NCI-H510A (cell line): ENCODE measurements at places on chromosomes 13 and 19.

GRCh38 chr13:107512551-107512950, 702.8 kb downstream of the LIG4 start:
- no peak for DNase-seq

DNA sequence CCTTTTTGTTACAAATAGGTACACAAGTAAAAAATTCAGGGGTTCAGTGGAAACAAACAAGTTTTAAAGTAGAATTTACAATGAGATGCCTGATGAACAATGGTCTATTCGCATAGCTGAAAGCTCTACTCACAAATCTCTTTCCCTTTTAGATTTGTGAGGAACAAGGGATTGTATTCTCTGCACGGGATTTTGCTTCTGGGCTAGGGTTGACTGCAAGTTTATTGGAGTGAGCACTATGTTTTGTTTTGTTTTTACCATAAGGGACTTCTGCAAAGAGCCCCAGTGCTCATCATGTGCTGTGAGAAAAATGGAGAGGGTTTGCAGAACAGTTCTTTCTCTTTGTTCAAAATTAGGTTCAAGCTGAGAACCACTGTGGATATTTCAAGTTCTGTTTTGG, 160.5 kb downstream of the DLEU7 start:
- DNase-seq, result no peak

DNA sequence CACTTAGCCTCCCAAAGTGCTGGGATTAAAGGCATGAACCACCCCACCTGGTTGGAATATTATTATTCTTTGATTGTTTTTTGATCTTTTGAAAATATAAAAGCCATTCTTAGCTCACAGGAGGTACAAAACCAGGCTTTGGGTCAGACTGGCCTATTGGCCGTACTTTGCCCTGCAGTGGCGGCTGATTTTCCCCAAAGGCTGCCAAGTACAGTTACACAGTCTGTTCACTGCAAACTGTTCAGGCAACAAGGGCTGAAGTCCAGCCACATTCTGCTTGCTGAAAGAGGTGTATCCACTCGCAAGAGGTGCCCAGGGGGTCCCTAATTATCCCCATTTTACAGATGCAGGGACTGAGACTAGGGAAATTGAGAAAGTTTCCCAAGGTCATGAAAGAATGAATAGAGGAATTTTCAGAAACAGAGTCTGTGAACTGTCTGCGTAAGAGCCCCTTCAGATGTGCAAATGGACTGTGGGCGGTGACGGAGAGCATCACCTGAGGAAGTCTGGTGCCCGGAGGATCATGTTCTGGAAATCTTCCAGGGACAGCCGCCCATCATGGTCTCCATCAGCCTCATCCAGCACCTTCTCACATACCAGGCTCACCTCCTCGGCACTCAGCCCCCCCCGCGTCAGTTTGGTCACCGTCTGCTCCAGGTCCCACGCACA, 9.0 kb downstream of the CIB3 start:
- no peak for DNase-seq

- DNase-seq, result no peak
Observed at GRCh38 chr19:1455336-1456120, 5.6 kb downstream of the APC2 start.

GRCh38 chr13:56735537-56735942, 405.2 kb upstream of the PRR20A start:
- DNase-seq, result no peak

- DNase-seq, result no peak
Observed at GRCh38 chr13:29597706-29598105, 2.2 kb upstream of the SLC7A1 start.

GRCh38 chr13:73335944-73336343, 277.1 kb downstream of the KLF5 start:
- no peak for DNase-seq

DNA sequence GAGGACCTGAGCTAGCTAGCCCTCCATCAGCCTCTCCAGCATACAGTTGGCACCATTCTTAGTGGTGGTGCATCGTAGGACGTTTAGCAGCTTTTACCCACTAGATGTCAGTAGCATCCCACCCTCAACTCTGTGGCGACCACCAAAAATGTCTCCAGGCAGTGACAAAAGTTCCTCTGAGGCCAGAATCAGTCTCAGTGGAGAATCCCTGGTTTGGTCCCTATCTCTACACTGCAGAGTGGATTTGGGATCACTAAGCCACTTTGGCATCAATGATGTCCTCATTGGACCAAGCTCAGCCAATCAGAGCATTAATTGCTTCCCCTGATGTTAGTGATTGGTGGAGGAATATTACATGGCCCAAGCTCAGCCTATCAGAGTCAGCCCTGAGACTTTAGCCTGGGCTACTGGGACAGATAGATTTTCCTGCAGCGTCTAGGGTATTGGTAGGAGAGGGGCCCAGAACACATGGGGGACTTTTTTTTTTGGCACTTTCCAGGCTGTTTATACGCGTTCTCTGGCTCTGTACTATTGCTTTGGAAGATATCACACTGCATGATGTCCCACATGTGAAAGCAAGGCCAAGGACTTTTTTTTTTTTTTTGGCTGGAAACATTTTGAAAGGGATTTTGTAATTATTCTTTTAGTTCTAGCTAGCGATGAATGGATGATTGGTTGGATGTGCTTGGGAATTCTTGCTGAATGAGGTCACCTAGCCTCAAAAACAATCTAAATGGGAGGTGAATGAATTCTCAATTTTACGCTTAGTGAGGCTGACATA, 7.0 kb downstream of the TMEM221 start:
- no peak for DNase-seq

GRCh38 chr13:19153782-19154450, 27.7 kb downstream of the TUBA3C start:
- no peak for DNase-seq

DNA sequence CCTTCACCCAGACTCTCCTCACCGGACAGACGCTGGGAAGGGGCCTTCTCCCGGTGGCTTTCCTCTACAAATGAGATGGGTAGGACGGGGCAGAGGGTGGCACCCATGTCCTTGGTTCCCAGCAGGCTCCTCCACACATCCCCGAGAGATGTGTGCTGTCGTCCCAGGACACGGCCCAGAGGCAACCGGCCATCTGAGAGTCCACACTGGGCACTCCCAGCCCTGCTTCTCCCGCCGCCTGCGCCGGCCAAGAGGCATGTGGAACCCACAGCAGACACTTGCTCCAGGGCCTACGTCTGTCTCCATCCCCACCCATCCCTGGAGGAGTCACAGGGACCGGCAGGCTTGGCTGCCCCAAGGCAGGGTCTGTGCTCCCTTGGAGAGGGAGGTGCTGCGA, 179.9 kb downstream of the KDM4B start:
- no peak for DNase-seq

DNA sequence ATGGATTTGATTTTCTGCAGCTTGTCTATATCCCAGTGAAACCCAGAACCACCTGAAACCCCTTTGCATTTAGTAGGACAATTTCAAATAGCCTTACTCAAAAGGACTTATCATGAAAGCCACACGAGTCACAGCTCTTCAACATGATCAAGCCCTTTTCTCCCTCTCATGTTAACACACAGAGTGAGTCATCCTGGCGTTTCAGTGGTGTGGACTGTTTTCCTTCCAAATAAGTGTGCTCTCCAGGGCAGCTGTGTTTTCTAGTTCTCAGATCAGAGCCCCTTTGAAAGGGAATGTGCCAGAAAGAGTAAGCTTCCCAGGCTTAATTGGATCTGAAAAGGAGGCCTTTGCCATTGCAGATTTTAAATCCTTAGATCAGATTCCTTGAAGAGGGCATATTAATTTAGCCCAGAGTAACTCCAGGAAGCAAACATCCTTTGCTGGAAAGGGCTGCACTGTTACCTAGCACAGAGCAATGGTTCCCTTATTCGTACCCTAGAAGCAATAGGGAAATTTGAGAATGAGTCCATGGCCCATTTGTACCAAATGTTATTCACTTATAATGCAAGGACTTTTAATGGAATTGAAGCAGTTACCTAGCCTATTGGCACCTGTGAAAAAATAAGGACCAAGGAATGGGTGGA, 51.3 kb downstream of the ERICH6B start:
- DNase-seq, result peak; percentile 3

- no peak for DNase-seq
Observed at GRCh38 chr13:111882351-111882750, 184.6 kb upstream of the SOX1 start.

DNA sequence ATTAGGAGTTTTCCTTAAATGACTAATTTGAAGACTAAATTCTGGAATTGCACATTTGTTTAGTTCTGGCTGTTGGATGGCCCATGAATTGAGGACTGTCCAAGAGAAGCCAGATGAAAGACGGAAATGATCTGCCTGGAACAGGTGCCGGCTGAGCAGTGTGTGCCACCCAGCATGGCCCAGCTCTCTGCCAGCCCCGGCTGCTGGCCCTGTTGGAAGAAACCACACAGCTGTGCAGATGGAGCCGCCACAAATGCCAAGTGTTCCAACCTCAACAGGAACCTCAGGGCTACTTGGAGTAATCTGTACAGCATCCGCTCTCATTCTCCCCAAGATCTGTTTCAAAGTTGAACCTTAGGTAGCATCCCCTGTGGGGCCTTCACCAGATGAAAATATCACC, 67.0 kb upstream of the STARD13 start:
- no peak for DNase-seq

- DNase-seq, result no peak
Observed at GRCh38 chr13:102555914-102556553, 40.8 kb upstream of the TPP2 start.

- DNase-seq, result no peak
Observed at GRCh38 chr13:95447814-95448213, 104.7 kb upstream of the CLDN10 start.
